Activated CD4-positive, alpha-beta memory T cell treated with anti-CD3 and anti-CD28 coated beads for 36 hours (primary cell): ENCODE measurements at places on chromosomes 6 and 20.

DNA sequence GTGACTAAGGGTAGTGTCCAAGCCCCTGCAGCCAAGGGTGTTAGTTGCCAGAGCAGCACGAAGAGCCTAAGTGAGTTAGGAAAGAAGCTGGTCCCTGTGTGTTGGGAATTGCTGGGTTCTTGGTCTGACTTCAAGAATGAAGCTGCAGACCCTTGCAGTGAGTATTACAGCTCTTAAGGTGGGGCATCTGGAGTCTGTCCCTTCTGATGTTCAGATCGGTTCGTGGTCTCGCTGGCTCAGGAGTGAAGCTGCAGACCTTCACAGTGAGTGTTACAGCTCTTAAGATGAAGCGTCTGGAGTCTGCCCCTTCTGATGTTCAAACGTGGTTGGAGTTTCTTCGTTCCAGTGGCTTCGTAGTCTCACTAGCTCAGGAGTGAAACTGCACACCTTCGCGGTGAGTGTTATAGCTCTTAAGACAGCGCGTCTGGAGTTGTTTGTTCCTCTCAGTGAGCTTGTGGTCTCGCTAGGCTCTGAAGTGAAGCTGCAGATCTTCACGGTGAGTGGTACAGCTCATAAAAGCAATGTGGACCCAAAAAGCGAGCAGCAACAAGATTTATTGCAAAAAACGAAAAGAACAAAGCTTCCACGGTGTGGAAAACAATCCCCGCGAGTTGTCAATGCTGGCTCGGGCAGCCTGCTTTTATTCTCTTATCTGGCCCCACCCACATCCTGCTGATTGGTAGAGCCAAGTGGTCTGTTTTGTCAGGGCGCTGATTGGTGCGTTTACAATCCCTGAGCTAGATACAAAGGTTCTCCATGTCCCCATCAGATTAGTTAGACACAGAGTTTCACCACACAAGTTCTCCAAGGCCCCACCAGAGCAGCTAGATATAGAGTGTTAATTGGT, 31.8 kb downstream of the PXDC1 start:
- DNase-seq: no peak

- DNase-seq: peak; percentile 78
Measured at GRCh38 chr6:5174244-5174643, 86.5 kb downstream of the LYRM4 start.

DNA sequence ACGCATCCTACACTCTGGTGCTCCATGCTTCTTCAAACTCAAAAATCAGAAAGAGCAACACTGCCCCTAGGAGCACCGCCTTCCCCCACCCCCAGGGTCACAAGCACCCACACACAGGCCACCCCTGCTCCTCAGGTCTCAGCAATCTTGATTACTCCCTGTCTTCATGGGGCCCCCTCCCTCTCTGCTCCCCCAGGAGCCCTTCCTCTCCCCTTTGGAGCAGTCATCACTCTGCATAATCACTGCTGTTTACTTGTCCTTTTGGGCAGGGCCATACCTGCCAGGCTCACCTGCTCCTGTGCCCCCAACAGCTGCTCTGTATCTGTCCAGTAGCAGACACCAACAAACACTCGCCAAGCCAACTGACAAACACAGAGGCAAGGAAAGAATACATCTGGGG, 7.6 kb upstream of the SYNDIG1 start:
- no peak for DNase-seq

GRCh38 chr20:50572938-50573777, 63.0 kb downstream of the PTPN1 start:
- no peak for DNase-seq

DNA sequence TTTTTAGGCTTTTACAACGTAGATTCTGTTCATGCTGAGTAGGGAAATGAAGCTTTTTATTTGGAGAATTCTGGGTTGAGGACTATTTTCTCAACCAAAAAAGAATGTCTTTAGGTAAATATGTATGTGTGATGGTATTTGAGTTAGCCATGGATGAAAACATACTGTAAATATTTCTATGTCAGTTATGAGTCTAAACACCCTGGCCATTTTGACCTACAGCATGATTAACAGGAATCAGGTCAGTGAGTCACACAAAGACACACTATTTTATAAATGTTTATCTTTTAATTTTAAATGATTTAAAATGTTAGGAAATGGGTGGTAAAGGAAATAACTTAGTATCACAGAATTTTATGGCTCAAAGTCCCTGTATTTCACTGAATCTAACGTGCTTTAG, 851.7 kb upstream of the MAP3K7 start:
- no peak for DNase-seq

DNA sequence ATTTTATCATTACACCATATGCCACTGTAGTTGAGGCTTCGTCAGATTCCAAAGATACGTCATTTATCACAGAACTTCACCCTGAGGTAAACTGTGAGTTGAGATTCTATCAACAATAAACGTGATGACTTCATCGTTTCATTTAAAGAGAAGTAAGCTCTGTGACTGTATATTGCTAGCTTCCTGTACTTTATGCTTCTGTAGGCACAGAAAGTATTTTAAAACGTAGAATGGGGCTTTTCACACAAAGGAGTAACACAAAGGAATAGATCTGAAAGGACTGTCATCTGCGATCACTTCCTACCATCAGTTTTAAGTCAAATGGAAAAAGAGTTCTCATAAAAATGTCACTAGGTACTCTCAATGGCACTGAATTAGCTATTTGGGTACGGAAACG, 234.4 kb upstream of the MCHR2 start:
- DNase-seq: no peak

GRCh38 chr6:38477680-38478260, 162.0 kb downstream of the BTBD9 start:
- no peak for DNase-seq

GRCh38 chr20:49603209-49603627, 35.3 kb upstream of the PTGIS start:
- peak; percentile 35 for DNase-seq

DNA sequence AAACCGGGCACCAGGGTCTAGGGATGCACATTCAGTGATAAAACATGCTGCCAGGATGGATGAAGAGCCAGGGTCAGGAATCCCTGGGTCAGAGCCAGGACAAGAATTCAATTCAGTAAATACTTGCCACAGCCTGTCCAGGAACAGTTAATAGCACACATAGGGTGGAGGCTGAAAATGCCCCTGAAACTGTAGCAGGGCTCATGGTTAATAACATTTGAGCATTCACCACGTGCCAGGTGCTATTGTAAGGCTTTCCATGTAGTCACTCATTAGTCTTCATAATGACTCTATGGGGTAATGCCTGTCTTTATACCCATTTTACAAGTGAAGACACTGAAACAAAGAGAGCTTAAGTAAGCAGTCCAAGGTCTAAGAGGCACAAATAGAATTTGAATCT, 296.3 kb downstream of the LRFN2 start:
- no peak for DNase-seq

GRCh38 chr20:38123021-38123587, 42.0 kb downstream of the TGM2 start:
- DNase-seq: peak; percentile 11

DNA sequence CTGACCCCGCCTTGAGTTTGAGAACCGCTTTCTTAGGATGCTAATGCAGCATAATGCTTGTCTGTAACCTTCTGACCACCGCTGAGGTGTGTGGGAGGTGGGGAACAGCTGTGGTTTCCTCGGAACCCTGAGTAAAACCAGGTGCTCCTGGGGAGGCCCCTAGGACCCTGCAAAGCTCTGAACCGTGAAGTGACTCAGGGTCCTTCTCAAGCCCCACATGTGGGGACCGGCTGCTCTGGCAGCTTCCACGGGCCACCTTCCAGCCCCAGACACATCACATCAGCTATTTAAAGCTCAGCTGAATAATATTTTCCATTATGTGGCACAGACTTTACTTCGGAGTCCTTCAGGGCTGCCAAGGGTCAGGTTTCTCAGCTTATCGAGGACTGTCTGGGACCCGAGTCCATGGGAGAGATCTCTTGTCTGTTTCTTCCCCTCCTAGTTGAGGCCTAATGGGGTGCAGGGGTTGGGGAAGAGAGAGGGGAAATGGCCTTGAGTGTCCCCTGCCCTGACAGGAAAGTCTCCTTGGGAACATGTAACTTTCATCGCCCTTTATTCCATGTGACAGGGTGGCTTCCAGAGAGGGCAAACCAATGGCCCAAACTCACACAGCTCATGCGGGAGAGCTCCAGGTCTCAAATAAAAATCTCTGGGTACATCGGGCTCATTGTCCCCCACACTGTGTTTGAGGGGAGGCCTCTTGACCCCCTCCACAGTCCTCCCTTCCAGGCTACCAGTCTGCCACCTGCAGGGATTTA, 186.1 kb upstream of the SLC24A3 start:
- DNase-seq: no peak

GRCh38 chr6:22451962-22452361, 117.4 kb upstream of the HDGFL1 start:
- no peak for DNase-seq

GRCh38 chr6:129608886-129609537, 101.0 kb downstream of the ARHGAP18 start:
- DNase-seq: no peak

DNA sequence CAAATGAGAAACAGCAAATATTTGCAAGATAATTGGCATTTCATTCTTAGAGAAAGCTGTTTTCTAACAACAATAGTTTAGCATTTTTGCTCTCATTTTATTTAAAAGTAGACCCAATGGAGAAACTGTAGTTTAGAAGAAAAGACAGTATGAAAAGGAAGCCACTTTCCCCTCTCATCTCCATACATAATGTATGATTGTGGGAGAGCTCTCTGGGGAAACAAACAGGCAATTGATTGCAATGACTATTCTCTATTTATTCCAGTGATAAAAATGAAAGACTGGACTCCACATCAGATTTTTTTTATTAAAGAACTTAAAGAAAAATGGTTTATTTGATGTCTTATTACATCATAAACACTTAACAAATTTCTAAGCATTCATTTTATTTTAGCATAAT, 116.8 kb upstream of the SASH1 start:
- DNase-seq: no peak

GRCh38 chr6:139370283-139370998, 4.0 kb downstream of the CITED2 start:
- DNase-seq: no peak

- no peak for DNase-seq
Measured at GRCh38 chr6:21219241-21219640, 374.3 kb upstream of the SOX4 start.

GRCh38 chr20:59912609-59913008, 20.8 kb downstream of the SYCP2 start:
- no peak for DNase-seq

DNA sequence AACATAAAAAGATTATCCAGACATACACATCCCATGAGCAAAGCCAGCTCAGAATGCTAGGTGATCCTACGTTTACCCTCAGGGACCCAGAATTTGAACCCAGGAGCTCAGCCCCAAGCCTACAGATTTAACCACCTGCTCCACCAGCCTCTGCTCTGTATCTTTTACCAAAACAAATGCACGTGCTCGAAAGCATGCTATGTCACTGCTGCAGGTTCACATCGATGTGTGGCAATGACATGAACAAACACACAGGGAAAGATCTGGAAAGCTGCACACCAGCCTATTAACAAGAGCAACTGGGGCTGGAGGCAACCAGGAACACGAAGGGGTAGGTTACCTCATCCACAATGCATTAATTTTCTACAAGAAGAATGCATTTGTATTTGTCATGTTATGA, 32.1 kb downstream of the PREX1 start:
- no peak for DNase-seq

DNA sequence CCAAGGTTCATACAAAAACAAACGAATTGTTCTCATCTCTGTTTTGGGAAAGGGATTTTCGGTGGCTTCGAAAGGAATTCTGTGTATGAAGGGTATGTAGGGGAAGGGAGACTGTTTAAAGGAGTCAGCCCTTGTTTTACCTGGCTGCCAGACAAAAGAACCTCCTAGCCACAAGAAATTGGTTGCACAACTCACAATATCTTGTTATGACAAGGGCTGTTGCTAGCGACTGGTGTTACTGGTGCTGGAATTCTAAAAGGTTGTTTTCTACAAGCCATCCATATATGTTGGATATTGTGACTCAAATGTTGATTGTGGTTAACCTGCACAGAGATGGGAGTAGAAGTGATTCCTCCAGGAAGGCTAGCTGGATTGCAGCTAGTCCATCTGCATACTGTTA, 34.6 kb upstream of the CITED2 start:
- no peak for DNase-seq

DNA sequence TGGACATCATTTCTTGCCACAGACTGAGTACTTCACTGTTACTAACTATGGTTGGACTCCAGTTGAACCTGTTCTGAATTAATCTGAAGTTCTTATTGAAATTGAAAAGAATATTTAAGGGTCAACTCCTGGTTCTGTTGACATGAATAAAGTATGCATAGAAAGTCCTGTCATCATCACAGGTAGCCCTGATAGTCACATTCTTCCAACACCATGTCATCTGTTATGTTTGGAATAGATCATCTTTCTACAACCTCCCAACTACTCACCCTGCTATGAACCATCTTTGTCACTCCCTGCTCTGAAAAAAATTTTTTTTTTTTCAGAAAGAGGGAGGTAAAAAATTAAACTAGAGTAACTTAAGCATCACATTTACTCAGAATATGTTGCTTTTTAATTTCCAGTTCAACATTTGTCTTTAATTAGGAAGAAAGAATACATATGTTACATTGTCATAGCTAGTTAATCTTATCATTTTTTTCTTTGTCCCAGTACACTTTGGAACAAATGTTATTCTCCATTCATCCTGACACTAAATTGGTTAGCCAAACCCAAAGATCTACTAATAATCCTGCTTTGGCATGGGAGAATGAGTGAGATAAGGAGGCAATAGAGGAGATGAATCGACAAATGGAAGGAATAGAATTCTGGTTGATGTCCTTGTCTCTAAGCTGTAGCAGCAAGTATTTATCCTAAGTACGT, 775.1 kb upstream of the NRSN1 start:
- no peak for DNase-seq

GRCh38 chr20:63974402-63975200, 4.8 kb downstream of the SAMD10 start:
- DNase-seq: no peak

DNA sequence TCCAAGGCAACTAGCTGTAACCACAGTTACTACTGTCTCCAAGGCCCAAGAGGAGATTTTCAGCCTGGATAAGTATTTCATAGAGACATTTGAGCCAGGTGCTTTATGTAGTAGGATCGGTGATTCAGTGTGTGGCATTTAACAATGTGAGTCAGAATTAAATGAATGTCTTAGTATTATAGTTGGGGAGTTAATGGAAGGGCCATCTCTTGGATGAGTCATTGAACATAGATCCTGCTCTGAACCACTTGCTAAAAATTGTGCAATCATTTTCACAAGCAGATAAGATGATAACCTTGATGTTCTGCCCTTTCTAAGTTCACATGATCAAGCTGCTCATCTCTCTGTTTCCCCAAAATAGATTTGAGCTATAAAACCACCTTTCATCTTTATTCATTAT, 668.9 kb upstream of the CITED2 start:
- no peak for DNase-seq
